ENCODE measurements at places on chromosomes 16 and 17.

DNA sequence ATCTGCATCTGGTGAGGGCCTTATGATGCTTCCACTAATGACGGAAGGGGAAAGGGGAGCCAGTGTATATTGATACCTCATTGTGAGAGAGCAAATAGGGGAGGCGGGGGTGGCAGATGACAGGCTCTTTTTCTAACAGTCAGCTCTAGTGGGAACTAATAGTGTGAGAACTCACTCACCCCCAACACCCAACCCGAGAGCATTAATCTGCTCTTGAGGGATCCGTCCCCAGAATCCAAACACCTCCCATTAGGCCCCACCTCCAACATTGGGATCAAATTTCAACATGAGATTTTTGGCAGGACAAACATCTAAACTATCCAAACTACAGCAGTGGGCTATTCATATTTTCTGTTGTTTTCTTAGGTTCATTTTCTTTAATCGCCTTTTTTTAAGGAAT, 54.4 kb downstream of the BPTF start:
- DNase-seq, result no peak

DNA sequence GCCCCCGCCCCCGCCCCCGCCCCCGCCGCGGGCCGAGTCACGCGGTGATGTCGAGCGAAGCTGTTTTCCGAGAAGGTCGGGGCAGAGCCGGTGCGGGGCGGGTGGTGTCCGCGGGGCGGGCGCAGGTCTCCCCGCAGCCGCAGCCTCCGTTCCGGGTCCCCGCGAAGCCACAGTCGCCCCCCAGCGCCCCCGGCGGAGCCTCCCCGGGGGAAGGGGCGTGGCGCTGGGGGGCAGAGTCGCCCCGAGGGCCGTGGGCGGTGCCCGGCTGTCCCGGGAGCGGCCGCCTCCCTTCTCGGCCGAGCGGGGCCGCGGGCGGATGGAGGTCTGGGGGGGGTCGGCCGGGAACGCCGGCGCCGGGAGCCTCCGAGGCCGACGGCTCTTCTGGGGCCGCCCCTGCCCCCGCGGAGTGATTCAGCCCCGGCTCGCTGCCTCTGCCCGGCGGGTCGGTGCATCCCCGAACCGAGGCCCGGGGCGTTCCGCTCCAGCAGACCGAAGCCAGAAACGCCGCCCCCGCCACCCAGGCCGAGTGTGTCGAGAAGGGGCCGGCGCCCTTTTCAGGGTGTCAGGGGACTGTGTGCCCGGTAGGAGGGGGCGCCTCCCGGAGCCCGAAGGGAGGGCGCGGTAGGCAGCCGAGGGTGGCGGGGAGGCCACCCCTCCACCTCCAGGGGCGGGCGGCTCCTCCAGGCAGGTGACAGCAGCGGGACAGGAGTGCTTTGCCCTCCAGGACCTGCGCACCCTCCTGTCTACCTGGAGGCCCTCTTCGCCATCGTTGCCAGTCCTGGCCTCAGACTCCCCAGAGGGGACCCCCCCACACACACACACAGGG, 1.7 kb downstream of the METRNL start:
- DNase-seq, result peak; percentile 16

DNA sequence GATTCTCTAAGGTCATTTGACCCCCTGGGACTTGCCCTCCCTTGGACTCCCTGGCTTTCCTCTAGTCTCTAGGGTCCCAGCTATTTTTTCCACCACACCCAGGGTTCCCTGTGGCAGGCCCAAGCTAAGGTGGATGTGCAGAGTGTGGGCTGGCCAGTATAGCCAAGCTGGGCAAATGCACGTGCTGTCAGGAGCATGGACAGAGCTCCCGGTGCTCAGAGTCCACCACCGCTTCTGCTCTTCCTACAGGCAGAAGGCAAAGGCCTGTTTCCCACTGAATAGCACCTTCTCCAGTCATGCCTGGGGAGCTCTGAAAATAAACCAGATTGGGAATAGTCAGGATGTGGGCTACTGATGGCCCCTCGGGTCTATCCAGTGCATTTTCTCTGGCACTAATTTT, 53.3 kb downstream of the GNAO1 start:
- DNase-seq, result no peak

DNA sequence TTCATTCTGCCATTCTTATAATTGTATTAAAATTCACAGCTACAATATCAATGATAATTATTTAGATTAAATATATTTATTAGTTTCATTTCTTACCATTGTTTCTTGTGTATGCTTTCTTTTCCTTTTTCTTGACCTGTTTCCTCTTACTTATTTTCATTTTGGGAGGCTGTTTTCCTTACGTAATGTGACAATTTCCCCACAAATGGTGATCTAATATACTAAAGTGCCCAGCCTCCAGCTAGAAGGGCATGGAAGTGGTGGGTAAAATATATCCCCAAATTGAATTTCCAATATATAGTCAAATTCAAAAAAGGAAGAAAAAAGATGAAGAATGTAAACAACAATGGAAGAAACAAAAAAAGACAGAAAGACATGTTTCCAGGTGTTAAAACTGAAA, 1.5 kb upstream of the ABCA6 start:
- no peak for DNase-seq

GRCh38 chr16:67541391-67542263, 13.0 kb downstream of the RIPOR1 start:
- DNase-seq, result no peak

DNA sequence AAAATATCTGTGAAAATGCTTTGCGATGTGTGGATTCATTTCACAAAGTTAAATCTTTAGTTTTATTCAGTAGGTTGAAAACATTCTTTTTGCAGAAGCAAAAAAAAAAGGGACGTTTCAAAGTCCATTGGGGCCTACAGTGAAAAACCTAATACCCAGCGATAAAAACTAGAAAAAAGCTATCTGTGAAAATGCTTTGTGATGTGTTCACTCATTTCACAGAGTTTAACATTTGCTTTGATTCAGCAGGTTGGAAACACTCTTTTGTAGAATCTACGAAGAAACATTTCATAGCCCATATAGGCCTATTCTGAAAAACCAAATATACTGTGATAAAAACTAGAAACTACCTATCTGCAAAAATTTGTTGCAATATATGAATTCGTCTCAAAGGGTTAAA, 113.6 kb upstream of the WSB1 start:
- DNase-seq, result no peak

GRCh38 chr17:8448310-8448709, 12.6 kb downstream of the NDEL1 start:
- DNase-seq, result no peak

DNA sequence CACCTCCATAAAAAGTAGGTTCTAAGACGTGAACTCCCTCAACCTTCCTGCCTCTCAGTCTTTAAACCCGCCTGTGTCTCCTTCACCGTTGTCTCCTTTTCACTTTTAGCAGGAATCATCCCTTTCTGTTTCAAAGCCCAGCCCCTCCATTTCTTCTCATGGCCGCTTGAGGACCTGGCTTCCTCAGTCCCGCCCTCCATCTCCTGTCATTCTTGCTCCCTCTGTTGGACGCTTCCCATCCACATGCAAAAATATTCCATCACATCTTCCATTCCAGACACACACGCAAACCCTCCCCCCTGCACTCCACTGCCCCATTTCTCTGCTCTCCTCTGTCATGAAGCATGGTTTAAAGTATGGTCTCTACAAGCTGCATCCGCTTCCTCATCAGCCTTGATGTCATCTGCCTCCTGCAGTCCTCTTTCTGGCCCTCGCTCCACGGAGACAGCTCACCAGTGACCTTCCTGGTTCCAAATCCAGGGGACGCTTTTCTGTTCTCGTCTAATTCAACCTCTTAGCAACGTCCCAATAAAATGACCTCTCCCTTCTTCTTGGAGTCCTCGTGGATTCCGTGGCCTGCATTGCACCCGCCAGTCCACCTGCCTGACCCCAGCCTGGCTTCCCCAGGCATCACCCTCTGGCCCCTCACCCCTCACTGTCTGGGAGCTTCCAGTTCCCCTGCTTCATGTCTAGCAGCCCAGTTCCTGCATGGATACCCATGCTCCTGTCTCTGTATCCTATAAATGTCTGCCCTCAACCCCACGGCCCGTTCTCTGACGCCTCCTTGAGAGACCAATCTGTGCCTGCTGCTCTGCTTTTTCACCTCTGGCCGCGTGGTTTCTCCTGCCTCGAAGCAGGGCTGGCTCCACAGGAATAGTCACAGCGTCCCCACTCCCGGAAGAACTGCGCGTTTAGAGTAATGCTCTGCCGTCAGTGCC, 26.2 kb downstream of the ANKRD40 start:
- no peak for DNase-seq

DNA sequence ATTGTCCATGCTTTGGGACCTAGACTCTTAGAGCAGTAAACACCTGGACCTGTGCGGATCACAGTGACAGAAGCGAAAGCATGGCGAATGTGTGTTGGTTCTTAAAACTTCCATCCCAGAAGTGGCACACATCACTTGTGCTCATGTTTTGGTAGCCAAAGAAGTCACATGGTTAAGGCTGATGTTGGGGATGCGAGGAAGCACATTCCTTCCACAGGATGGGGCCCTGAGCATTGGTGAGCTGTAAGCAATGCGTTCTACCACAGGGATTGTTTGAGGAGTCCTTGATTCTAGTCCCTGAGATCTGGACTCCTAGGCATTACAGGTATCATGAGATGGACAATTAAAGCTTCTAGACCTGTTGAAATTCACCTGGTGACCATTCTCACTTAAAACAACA, 375.9 kb downstream of the UTP18 start:
- DNase-seq, result no peak

DNA sequence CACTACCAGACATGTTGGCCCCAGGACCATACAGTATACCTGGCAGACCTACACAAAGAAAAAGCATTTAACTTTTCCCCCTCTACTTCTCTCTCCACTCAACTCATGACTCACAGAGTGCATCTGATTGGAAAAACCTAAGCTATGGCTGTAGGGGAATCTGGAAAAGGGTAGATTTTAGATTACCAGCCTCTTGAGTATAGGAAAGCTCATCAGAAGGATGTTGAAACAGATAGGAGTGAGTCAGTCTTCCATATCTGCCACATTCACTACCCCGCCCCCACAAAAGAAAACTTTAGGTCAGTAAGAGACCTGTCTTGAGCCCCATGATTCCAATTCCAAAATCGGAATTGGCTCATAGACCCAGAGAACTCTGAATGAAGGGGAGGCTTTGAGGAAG, 12.3 kb downstream of the KRT9 start:
- DNase-seq, result no peak

DNA sequence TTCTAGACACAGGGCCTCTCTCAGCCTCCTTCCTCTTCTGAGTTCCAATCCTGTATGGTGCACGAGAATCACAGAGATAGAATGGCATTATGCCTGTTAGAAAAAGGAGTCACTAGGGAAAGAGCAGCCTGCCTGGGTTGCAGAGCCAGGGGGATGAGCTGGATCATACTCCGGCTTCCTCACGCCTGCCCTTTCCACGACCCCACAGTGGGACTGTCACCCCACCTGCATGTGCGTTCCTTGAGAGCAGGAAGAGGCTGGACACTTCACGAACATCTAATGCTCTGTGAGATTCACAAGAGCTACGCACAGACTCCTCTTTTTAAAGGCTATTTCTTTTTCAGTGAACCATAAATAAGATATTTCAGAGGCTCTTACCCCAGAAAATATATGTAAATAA, 54.8 kb downstream of the N4BP1 start:
- DNase-seq, result no peak

DNA sequence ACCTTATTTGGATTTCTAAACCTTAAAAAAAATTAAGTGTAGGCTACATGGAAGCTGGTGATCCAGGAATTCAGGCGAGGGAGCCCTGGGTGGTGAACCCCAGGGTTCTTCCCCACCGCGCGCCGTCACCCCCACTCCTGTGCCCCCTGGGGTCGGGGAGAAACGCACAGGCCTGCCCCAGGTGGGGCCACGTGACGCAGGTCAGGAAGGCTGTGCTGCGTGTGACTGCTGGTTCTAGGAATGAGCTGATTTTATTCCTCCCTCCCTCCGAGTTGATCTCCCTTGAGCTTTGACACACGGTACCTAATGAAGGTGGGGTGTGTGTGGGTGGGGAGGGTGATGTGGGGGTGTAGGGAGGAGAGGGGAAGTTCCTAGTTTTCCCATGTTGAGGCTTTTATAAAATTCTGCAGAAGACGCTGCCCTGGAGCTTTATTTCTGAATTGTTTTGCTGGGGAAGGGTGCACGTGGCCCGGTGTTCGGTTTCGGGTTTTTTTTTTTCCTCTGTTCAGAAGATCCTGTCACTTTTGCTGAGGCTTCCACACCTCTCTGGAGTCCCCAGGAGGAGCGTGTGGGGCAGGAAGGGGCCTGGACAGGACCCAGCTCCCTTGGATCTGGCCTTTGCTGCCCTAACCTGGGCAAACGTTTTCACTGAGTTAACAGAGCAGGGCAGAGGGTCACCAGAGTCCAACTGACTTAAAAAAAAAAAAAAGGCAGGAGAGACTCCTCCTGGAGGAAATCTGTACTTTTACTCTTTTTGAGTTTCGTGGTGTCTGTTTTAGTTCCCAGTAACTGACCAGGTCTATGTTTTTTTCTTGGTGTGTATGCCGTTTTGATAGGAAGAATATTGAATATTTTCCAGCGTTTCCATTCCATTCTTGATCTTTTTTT, 55.8 kb upstream of the GSE1 start:
- peak; percentile 41 for DNase-seq

DNA sequence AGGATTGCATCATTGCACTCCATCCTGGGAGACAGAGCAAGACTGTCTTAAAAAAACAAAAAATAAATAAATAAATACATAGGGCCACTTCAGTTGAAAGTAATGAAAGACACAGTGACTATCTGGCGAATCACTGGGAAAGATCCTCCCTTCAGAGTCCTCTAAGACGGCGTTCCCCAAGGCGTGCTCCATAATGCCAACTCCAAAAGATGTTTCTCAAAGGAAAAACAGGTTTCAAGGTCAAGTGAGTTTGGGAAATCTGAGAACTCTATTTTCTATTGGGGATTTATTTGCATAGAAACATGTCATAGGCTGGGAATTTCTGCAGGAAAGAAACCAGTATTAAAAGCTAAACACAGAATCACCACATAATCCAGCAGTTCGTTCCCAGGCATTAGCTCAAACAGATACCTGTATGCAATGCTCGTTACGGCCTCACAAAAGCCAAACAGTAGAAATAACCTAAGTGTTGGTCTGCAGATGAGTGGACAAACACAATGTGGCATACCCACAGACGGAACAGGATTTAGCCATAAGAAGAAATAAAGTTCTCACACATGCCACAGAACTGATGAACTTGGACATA, 7.9 kb downstream of the KLHDC4 start:
- DNase-seq, result no peak

GRCh38 chr17:6924208-6924607, 71.6 kb upstream of the ALOX12 start:
- no peak for DNase-seq

DNA sequence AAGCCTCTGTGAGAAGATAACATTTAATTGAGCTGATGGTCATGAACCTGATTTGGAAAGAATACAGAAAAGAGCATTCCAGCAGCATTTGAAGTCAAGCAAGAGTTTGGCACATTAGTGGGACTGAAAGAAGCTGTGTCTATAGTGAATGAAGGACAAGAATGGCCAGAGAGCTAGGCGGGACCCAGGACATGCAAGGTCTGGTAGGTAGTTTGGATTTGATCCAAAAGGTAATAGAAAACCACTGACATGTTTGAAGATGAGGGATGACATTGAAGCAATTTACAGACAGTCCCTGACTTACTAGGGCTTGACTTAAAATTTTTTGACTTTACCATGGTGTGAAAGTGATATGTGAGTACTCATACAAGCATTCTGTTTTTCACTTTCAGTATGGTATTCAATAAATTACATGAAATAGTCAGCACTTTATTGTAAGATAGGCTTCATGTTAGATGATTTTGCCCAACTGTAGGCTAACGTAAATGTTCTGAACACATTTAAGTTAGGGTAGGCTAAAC, 7.6 kb downstream of the CYB5B start:
- no peak for DNase-seq

All from CD4-positive, alpha-beta T cell treated with Interleukin-4 for 4 hours (primary cell).